ENCODE measurements at places on chromosomes 7 and 10.

DNA sequence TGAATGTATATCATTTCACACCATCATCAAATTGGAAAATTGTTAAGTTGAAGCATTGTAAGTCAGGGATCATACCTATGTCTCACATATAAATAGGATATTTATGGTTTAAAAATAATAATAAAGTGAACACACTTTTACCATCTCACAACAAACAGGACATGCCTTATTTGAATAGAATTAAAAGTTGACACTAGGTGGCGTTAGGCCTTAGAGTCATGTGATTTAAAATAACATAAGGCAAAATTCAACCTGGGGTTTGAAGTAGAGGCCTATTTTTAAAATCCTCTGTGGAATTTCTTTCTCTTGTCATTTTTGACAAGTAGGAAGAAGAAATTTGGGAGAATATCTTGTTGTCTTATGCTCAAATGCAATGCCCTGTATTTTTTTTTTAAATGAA is 184.7 kb upstream of the PCDH15 start:
- no peak for DNase-seq

DNA sequence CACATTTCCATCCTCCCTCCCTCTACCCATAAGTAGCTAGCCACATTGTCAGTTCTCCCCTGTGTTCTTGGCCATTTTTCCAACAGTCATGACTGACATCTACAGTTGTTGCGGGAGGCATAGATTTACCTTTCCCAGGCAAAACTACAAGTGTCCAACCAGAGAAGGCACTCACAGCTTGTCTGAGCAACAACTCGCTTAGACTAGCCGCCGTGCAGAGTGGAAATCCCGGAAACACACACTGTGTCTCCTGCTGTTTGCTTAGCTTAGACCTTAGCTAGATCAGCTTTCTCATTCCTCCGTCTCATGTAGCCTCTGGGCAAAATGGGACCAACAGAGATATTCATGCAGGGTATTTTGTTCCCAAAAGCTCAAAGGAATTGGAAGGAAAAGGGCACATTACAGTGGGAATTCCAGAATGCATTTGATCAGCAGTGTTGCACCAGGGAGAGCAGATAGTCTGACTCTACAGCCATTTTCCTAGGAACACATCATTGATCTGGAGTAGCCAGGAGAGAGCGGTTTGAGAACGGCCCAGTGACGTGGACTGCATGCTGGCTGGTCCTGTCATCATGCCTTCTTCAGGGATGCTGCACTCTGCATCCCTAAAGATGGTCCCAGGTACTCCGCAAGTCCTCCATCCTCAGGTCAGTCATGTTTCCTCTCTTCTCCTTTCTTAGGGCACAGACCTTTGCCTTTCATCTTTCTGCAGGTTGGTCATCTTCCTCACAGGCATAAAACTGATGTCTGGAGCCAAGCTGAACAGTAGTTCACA is 89.4 kb downstream of the C10orf90 start:
- no peak for DNase-seq

DNA sequence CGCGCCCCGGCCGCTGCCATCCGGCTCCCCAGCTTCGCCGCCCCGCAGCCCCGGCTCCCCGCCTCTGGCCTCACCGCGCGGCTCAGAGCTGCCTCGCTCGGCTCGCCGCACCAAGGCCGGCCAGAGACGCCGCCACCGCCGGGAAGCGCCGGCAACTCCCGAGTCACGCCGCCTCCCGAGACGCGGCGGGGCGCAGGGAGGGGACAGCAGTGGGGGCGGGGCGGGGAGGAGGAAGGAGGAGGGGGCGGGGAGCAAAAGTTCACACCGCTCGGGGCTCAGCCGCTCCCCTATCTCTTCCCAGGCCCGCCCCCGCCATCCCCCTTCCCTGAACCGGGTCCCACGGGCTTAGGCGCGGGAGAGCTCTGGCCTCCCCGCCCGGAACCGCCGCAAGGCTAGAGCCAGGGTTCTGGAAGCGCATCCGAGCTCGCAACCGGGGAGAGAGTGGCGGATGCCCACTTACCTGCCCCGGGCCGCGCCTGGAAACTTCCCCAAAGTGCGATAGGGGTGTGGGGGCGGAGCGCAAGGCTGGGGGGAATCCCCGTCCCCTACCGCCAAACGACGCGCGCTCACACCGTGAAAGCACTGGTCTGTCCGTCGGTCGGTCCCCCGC is 1.0 kb downstream of the CHST15 start:
- peak; percentile 34 for DNase-seq

DNA sequence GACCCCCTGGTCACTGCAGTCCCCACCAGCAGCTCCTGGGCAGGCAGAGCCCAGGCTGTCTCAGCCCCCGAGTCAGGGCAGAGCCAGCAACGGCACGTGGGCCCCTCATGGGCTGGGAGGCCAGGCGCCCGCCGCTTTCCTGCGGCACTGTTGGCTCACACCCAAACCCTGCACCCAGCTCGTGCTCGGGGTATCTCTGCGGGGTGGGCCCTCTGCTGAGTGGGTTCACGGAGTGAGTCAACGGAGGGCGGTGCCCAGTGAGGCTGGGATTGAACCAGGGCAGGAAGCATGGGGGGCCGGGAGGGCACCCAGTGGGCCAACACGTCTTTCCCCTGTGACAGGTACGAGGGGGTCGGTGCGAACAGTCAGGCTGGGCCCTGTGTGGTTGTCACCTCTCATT is 28.9 kb downstream of the ADAP1 start:
- no peak for DNase-seq

DNA sequence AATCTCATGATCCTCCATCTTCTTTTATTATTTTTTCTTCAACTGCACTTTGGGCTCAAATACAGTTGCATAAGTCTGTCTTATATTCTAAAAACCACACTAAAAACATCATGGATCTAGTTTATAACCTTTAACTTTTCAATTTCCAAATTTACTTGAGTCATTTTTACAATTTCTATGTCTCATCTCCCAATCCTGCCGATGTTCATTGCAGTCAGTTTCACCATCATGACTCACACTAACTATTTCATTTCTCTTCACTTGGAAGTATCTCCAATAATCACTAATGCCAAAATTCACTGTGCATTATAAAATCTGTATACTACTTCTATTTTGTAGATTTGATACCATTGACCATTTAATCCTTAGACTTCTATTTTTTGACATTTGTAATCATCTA is 806.9 kb upstream of the SORCS1 start:
- no peak for DNase-seq

DNA sequence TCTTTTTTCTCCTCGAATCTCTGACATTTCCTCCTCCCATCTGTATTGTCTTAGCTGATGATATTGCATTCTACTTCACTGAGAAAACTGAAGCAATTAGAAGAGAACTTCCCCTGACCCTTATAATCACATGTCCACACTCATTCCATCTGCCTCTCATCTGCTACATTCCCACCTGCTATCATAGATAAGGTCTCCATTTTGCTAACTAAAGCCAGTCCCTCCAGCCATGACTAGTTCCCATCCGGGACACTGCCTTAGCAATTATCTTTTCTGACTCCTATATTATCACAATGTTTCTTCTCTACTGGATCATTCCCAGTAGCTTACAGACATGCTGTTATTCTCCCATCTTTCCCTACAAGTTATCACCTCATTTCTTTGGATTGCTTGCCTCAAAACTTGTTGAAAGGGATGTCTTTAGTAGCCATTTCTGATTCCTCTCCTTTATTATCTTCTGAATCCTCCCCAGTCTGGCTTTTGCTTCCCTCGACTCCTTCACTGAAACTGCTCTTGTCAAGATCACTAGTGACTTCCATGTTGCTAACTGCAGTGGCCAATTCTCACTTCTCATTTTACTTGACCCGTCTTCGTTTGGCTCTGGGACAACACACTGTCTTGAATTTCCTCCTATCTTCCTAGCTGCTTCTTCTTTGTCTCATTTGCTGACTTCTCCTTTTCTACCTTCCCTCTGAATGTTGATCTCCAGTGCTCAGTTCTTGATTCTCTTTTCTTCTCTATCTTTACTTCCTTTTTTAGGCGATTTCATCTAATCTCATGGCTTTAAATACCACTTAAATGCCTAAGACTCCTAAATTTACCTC is 35.9 kb downstream of the FZD1 start:
- peak; percentile 75 for DNase-seq

GRCh38 chr7:74292757-74293576 is 3.8 kb downstream of the CLIP2 start:
- DNase-seq: no peak

DNA sequence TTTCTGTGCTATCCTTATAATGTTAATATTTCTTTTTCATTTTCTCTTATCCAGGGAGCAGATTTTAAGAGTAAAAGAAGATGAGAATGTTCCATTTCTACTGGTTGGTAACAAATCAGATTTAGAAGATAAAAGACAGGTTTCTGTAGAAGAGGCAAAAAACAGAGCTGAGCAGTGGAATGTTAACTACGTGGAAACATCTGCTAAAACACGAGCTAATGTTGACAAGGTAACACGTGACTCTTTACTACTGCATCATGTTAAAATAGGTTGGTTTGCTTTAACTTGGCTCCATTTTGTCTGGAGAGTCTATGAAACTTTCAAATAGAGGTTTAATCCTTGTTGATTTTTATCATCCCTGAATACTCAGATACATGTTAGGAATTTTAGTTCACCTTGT is 73.3 kb downstream of the RALA start:
- DNase-seq: no peak

DNA sequence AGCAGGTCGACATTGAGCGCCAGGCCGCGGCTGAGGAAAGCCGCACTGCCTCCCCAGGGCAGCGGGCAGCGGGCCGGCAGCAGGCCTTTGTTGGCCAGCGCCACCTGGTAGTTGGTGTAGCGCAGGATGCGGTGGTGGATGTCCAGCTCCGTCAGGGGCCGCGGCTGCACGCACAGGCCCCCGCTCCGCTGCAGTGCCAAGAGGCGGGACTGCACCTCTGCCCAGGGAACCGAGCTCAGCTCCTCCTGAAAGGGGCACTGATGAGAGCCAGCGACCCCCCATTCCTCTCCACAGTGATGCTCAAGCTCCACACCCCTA is 5.2 kb downstream of the ATG9B start:
- DNase-seq: no peak

- DNase-seq: no peak
Observed at GRCh38 chr10:32142646-32143045, 86.4 kb upstream of the KIF5B start.

GRCh38 chr10:60717852-60718251 is 60.4 kb upstream of the CDK1 start:
- no peak for DNase-seq

DNA sequence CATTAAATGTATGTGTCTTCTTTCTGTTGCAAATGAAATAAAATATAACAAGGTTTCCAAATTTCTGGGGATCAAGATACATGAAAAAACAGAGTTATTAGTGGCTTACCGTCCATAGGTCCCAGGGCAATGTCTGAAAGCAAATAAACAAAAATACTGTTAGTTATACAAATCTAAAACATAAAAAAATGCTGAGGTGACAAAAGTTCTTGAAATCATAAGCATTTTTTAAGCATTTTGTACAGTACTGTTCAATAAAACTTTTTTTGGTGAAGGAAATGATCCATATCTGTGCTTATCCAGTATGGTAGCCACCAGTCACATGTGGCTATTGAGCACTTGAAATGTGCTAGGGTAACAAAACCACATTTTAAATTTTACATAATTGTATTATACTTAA is 158.6 kb upstream of the TARP start:
- DNase-seq: no peak

DNA sequence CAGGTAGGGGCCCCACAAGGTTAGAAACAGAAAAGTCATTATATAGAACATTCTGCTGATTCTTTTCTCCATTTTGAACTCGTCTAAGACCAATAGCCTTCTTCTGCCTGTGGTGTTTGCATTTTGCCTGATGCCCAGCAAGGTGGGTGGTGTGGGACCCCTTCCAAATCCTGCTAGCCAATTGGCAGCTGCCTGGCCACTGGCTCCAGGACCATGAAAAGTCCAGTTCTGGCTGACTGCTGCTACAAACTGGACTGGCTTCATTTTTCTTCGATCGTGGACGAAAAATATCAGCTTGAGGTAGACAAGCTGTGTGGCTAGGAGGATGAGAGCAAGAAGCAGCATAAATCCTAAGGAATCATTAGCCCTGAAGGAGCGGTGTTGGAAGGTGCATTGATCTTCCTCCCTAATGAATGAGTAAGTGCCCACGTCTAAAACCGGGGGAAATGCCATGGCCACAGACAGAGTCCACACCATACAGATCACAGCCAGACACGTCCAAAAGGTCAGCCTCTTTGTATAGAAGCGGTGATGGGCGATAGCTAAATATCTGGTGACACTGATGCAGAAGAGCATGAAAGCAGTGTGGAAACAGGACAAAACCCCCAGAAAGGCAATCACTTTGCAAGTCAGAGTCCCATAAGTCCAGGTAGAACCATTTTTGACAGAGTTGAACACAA is 2.7 kb downstream of the GPR85 start:
- no peak for DNase-seq

DNA sequence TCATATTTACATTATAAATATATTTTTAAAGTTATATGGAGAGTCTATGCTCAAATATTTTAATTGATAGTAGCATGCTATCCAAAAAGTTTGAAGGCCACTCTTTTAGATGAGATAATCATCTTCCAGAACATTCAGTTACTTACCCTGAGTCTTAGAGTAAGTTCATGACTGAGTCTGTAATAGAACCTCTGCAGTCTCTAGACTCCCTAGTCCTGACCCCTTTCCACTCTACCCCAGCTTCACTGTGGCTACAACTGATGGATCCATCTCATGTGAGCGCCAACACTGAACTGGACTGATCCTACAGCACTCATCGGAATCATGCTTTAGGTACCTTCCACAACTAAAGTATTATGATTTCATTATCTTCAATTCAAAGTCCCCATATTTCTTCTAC is 10.1 kb downstream of the HACD1 start:
- DNase-seq: no peak

- no peak for DNase-seq
Observed at GRCh38 chr7:32390210-32390609, 100.0 kb downstream of the LSM5 start.

GRCh38 chr7:96800824-96801223 is 91.2 kb upstream of the SEM1 start:
- DNase-seq: peak; percentile 24

DNA sequence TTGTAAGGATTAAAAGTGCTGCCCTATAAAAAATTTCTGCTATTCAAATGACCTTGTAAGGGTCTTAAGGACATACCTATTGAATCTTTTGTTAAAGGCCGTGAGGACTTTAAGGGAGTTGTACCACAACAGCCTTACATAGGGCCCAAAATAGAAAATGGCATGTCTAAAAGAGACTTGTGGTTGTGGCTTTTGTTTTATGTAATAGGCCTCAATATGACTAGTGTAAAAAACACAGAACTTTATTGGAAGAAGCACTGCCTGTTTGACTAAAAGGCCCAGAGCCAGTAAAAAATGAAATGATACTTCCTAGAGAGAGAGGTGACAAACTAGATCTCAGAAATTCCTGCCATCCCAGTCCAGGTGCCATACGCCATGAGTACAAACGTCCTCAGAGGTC is 286.6 kb downstream of the SEMA3D start:
- no peak for DNase-seq

GRCh38 chr10:29239569-29240472 is 49.0 kb upstream of the LYZL1 start:
- DNase-seq: no peak
